ENCODE measurements at places on chromosomes 7 and 10. TPM values are rescaled to one million over a fixed set of nuclear protein-coding genes. Genes with fewer than 3 reads are reported as not detected.

The RBM48 gene
- total RNA-seq = 16.5 TPM

The CCL26 gene
- total RNA-seq = not detected

The C10orf62 gene
- not detected for total RNA-seq

The SMARCD3 gene
- total RNA-seq = 53.1 TPM

The NACAD gene
- 2.5 TPM for total RNA-seq

The WEE2 gene
- not detected for total RNA-seq

The CC2D2B gene
- 1.6 TPM for total RNA-seq

The ZNF212 gene
- total RNA-seq = 10.5 TPM

The FEZF1 gene
- total RNA-seq = not detected

The PNLIP gene
- not detected for total RNA-seq

The CDHR3 gene
- total RNA-seq = 28.7 TPM

The YKT6 gene
- total RNA-seq = 58.7 TPM

The PKD2L1 gene
- 3.4 TPM for total RNA-seq

The GJD4 gene
- total RNA-seq = not detected

The HOXA13 gene
- not detected for total RNA-seq

The CABCOCO1 gene
- total RNA-seq = 3.5 TPM

The FAM200A gene
- total RNA-seq = 6.7 TPM

The ATP6V0A4 gene
- total RNA-seq = 1.7 TPM

The CPA5 gene
- not detected for total RNA-seq

The ADAM8 gene
- 18.7 TPM for total RNA-seq

The LIPN gene
- total RNA-seq = 1.6 TPM

The YAE1 gene
- 18.1 TPM for total RNA-seq

The AGMO gene
- total RNA-seq = not detected

The VWA2 gene
- total RNA-seq = 10.6 TPM

The UBN2 gene
- 23.4 TPM for total RNA-seq

The CYP2E1 gene
- total RNA-seq = 0.86 TPM

The TMEM26 gene
- 1.1 TPM for total RNA-seq

The KCND2 gene
- total RNA-seq = 0.38 TPM

The PLCE1 gene
- total RNA-seq = 10.5 TPM

The ZNF503 gene
- total RNA-seq = 28.3 TPM

The OPN4 gene
- not detected for total RNA-seq

The BTBD16 gene
- 0.62 TPM for total RNA-seq

The SPDYE11 gene
- not detected for total RNA-seq

The ANAPC16 gene
- total RNA-seq = 113 TPM

The PNLIPRP3 gene
- not detected for total RNA-seq

The GOT1 gene
- 16.9 TPM for total RNA-seq

The ACSM6 gene
- not detected for total RNA-seq

The TFPI2 gene
- 1.9 TPM for total RNA-seq

The TSPAN13 gene
- 120 TPM for total RNA-seq

The NUTM2A gene
- 2.3 TPM for total RNA-seq

The NCF1 gene
- total RNA-seq = 50.8 TPM

The ITGA8 gene
- total RNA-seq = 23.4 TPM

All from lower lobe of right lung (tissue), 2 donors.